Left hindlimb (tissue), 1 donor: ENCODE measurements at places on chromosomes 5 and 9.

GRCh38 chr9:92652461-92652860 lies 17.5 kb downstream of the IPPK start:
- no peak for DNase-seq

- DNase-seq: no peak
Measured at GRCh38 chr9:94068257-94068656, 16.0 kb upstream of the PTPDC1 start.

DNA sequence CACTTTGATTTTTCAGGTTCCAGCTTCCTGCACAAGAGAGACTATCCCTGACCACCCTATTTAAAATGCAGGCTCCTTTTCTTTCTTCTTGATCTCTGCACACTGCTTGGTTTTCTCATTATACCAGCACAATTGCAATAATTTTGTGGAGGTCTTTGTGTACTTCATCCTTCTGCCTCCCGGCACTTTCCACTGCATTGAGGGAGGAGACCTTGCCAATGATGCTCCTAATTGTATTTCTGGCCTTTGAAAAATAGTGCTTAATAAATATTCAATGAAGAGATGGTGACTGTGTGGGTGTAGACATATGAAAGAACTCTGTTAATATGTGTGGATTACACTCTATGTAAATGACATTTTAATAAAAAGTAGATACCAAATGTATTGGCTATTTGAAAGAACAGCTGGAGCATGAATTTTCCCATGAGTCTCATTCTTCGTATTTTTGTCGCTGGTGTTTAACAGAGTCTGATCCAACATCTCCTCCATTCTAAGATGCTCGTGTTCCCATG lies 42.1 kb downstream of the FOXI1 start:
- DNase-seq: no peak

DNA sequence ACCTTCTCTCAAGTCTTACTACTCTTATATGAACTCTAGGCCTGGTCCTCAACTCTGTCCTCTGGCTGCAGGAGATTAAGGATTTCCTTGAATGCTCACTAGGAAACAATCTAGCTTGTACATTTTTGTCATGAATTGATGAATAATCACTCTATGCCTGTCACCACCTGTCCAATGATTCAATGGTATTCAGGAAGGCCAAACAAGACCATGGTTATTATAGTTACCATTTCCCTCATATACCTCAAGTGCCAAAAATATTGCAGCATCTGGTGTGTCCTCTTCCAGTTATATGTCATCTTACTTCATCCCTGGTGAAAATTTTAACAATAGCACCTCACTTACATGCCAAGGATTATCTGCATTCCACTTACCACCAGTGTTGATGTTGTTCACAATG lies 179.0 kb upstream of the MOCS2 start:
- no peak for DNase-seq

GRCh38 chr9:792331-793260 lies 48.9 kb upstream of the DMRT1 start:
- no peak for DNase-seq

DNA sequence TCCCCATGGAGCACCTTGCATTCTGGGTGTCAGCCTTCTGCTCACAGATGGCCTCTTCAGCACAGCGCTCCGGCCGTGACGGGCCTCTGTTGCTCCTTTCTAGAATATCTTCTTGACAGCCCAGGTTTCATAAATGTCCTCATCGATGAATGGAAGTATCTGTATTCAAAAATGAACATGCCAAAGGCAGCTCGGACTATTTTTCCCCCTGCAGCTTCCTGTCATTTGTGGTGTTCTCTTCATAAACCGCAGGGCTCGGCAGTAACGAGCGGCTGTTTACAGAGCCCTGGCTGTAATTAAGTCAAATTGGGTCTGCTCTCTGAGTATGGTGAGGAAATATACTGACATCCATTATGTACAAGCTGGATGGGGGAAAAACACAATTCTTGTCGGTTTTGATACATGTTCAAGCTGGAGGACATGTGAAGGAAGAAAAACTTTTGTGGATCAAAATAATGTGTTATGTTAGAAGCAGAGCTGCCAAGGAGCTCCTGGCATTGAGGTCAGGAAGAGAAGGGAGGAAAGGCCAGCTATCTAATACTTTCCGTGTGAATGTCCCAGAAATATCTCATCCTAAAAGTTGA lies 154.1 kb upstream of the CD180 start:
- no peak for DNase-seq

DNA sequence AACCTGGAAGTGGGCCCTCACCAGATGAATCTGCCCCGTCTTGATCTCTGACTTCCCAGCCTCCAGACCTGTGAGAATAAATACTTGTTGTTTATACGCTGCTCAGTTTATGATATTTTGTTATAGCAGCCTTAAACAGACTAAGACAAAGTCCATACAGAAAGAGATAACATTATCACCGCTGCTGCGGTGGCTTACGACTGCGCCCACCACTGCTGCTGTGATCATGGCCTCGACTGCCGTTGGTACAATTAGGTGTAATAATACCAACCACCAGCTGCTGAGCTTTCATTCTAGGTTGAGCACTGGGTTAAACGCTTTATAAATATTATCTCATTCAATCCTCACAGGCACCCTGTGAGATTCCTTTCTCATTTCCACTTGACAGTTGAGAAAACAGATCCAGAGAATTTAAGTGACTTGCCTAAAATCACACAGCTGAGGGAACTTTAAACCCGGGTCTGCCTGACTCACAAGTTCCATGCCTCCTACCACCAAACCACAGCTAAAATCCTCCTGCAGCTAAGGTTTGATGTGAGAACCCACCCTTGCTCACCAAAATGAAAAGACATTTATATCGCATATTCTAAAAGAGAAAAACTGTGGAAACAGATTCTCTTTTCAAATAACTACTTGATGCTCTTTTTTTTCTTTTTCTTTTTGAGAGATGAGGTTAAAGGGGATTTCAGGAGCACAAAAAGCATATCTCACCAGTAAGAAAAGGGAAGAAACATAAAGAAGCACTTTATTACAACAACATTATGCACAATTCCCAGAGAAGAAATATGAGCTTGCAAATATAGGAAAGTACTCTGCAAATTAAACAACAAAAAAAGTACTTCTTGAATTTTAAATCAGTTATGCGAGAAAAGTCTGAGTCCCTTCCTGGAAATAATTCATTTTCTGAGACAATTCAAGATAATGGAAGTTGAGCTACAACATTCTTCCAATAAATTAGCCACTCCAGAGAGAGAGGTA lies 23.9 kb downstream of the GOLM1 start:
- no peak for DNase-seq

DNA sequence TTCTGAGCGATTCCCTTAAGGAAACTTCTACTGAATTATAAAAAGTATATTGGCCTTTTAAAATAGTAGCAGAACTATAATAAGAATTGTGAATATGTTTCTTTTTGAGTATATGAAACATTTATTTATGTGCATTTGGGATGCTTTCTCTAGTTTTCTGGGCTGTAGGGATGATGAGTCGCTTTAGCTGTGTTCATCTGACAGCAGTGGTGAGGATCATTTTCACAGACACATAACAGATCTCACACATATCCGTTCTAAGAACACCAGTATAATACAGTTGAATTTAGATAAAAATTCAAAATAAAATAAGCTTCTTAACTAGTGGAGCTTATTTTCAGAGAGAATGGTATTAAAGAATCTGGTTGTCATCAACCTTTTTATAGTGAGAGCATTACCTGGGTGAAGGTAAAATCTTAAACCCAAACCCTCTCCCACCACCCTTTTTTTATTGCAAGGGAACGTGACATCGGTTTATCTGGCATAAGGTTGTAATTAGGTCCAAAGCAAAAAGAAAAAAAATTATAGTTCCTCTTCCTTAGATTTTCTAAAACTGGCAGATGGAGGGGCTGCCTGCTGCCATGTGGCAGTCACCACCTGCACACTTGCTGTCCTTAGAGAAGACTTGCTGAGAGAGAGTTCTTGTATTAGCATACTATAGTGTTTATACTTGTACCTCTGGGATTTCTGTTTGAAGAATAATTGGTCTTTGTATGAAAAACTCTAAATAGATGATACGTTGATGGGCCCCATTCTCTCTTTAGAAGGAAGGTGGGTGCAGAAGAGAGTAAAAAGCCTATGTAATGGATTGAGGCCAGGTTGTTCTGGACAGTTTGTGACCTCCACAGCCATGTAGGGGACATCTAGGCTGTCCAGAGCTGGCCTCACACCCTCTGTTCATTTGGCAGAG lies 86.8 kb downstream of the CAMK4 start:
- no peak for DNase-seq

- DNase-seq: peak; percentile 47
Measured at GRCh38 chr5:125835293-125836172, 587.7 kb upstream of the GRAMD2B start.

GRCh38 chr9:20303066-20303465 lies 319.2 kb downstream of the MLLT3 start:
- no peak for DNase-seq

DNA sequence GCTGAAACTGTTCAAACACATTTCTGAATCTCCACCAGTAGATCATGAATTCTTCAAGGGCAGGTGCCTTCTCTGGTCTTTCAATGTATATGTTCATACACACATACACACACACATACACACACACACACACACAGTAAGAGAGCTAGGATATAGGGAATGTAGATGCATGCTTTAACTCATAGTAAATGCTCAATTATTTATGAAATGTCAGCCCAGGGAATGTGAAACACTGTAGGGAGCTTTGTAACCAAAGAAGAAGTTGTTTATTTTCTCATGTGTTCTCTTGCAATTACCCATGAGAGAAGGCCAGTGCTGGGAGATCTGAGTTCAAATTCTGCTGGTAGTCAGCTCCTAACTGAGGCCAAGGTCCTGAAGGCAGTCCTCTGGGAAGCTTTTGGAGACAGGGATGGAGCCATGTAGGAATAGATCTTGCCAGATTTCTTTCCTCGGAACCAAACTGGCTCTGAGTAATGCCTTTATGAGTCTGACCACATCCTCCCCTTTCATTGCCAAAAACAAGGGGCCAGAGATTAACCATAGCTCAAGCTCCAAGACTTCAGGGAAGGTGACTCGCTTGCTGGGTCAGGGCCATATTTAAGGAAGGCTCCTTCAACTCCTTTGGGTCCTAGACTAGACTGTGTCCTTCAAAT lies 487.0 kb upstream of the TNC start:
- no peak for DNase-seq

GRCh38 chr5:170484847-170485615 lies 18.8 kb upstream of the KCNIP1 start:
- DNase-seq: no peak

- no peak for DNase-seq
Measured at GRCh38 chr5:141969783-141970771, 1.2 kb downstream of the RNF14 start.

- DNase-seq: no peak
Measured at GRCh38 chr5:34699155-34700077, 43.3 kb downstream of the RAI14 start.

GRCh38 chr9:108002371-108002956 lies 512.9 kb upstream of the KLF4 start:
- peak; percentile 76 for DNase-seq

- DNase-seq: no peak
Measured at GRCh38 chr5:116088062-116088461, 3.2 kb downstream of the COMMD10 start.

- no peak for DNase-seq
Measured at GRCh38 chr5:178106086-178106485, 7.2 kb upstream of the N4BP3 start.

GRCh38 chr5:96595300-96596090 lies 66.7 kb upstream of the CAST start:
- DNase-seq: no peak

DNA sequence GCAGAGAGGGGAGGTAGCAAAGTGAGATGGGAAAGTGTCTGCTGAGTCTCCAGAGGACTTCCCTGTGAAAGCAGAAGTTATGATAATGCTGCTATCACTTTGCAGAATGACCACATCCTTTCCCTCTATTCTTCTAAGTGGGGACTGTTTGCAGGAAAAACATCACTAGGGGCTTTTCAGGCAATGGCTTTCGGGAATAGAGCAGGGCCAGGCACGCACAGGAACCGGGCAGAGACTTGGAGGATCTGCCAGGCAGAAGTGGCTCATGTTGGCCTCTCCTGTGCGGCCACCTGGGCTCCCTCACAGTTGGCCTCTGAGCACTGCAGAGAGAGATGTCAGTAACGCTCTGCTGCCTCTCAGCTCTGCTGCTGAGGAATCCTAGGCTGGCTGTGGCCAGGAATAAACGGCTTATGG lies 214.7 kb downstream of the MAST4 start:
- DNase-seq: no peak
